ENCODE measurements at places on chromosomes 16 and 17.

- DNase-seq, result no peak
Measured at GRCh38 chr17:61338000-61338798, 61.4 kb upstream of the TBX2 start.

- no peak for DNase-seq
Measured at GRCh38 chr17:64994781-64995538, 61.6 kb downstream of the GNA13 start.

GRCh38 chr16:10862438-10862837 is 14.6 kb upstream of the CIITA start:
- DNase-seq, result no peak

GRCh38 chr16:31006589-31006988 is 3.8 kb downstream of the STX1B start:
- no peak for DNase-seq

- DNase-seq, result no peak
Measured at GRCh38 chr16:6969594-6969993, 363.1 kb upstream of the RBFOX1 start.

DNA sequence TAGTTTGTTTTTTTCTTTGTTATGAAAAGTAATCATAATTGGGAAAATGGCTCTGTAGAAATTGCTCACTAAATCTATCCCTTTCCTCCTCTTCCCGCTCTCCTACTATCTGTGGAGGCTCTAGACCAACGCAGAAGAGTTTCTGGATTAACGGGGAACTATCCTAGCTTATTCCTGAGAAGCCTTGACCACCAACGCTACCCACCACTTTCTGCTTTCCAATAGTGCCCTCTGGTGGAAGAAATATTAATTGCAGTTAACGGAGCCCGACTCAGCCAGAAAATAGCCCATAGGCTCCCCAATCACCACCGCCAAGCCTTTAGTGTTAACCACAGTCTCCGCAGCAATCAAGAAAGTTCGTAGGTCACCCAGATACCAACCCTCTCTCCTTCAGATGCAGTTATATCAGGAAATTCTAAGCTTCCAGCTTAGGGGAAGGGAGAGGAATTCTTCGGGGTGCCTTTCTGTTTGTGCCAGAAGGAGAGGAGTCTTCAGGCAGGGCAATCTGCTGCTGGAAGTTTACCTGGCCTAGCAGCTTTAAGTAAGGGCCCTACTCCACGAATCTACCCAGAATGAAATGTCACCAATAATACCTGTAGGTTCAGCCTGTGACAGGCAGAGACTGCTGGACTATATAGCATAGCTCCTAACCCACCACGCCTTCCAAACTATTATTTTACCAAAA is 23.0 kb upstream of the NSRP1 start:
- no peak for DNase-seq

- no peak for DNase-seq
Measured at GRCh38 chr16:85215478-85216118, 103.3 kb upstream of the CIBAR2 start.

DNA sequence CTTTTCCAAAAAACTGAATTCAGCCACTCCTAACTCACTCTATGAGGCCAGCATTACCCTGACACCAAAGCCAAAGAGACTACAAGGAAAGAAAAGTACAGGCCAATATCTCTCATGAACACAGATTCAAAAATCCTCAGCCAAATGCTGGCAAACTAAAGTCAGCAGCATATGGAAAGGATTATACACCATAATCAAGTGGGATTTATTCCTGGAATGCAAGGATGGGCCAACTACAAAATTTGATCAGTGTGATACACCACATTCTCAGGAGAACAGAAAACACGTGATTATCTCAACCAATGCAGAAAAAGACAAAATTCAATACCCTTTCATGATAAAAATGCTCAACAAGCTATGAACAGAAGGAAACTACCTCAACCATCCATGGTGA is 7.7 kb upstream of the AATK start:
- DNase-seq, result no peak

DNA sequence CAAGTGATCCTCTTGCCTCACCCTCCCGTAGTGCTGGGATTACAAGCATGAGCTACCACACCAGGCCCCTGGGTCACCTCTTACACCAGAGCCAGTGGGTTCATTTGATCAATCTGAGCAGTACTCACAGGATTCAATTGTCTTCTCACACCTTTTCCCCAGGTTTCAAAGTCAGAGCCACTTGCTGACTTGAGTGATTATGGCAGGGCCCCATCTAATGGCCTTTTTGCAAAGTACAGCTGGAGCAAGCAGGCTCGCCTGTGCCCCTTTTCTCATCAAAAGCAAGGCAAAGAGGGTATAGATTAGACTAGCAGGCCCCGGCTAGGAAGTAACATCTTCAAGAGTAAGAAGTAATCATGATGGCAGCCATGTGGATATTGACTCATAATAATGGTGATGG is 114.8 kb upstream of the NOL11 start:
- DNase-seq, result peak; percentile 33

GRCh38 chr17:49090878-49091594 is 41.5 kb upstream of the B4GALNT2 start:
- no peak for DNase-seq

DNA sequence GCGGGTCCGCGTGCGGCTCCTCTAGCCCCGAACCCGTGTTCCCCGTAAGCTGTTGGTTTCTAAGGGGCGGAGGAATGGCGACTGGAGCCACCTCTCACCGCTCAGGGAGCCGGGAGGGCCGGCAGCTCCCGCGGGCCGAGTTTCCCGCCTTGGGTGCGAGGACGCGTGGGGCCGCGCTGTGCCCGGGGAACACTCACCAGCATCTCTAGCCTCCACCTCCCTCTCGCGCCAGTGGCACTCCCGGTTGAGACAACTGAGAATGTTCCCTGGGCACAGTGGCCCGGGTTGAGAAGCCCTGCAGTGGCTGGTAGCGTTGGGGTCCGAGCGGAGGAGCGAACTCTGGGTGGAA is 560 bp downstream of the TELO2 start:
- no peak for DNase-seq

DNA sequence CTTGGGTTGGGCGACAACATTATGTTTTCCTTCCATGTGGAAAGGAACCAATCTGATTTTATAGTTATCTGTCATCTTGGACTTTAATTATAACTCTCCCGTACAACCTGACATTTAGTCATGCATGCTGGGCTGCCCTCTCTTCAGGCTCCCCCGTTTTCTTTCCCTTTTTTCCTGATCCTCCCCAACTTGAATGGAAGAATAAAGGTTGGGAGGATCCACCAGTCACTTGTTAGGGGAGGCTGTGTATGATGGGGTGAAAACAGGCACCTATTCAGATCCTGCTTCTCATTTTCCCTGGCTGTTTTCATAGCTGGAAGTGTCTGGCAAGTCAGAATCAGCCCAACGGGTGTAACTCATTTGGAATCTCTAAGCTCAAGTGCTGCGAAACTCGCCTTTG is 267.2 kb upstream of the SALL1 start:
- no peak for DNase-seq

DNA sequence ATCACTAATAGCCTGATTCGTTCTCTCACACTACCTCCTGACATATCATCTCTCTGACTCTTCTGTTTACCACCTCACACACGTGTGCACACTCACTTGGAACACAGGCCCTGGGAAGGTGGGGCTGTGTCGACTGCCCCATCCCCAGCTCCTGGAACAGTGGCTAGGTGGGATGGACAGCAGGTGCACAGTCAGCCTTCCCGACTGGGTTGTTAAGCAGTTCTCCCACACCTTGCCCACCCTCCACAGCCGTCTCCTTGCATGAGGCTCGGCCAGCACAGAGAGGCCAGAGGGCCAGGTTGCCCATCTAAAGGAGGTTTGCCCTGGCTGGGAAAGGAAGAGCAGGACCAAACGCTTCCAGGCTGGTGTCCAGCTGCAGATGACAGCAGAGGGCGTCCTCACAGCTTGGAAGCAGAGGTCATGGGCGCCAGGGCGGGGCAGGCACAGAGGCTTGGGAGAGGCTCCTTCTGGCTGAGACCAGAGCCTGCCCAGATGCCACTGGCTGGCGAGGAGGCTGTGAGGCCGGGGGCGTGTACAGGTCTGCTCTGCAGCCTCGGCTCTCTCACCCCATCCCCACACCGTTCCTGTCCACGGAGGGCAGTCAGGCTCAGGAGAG is 92.8 kb downstream of the AMFR start:
- DNase-seq, result no peak

DNA sequence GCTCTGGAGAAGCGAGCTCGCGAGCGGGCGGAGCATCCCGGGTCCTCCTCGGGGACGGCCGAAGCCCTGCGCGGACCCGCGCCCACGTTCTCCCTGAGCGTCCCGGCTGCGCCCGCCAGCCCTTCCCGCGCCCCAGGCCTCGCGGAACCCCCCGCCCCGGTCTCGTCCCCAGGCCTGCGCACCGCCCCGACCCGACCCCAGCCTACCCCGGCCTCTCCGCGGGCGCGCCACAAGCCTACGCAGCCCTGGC is 159 bp downstream of the USP36 start:
- no peak for DNase-seq

- no peak for DNase-seq
Measured at GRCh38 chr16:89123831-89124100, 30.1 kb downstream of the ACSF3 start.

DNA sequence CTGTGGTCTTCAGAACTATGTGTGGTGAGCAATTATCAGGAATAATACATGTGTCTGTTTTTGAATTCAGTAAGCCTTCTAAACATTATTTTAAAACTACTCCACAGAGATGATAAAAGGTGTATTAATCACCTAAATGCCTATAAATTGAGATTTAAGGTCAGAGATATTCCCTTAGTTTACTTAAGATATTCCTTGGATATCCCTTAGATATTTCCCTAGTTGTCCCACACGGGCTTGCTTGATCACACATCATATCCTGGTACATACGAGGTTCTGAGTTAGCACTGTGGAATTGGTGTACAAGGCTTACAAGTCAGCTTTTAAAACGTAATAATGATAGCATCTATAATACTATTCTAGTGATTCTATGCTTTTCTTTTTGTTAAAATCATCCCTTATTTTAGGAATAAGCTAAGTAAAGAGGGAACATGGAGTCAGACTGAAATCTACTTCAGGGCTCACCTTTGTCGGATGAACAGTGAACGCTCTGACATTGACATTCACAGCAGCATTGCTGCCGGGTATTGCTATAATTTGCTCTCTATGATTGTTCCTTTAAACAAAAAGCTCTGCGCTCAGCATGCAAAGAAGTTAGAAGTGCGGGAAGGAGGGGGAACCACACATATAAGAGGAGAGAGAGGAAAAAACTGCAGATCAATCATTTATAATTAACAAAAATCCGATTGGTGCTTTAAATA is 136.5 kb downstream of the SKAP1 start:
- no peak for DNase-seq
